ENCODE measurements at places on chromosomes 16 and 17.

- DNase-seq = no peak
Observed at GRCh38 chr16:56237451-56237930, 46.2 kb downstream of the GNAO1 start.

DNA sequence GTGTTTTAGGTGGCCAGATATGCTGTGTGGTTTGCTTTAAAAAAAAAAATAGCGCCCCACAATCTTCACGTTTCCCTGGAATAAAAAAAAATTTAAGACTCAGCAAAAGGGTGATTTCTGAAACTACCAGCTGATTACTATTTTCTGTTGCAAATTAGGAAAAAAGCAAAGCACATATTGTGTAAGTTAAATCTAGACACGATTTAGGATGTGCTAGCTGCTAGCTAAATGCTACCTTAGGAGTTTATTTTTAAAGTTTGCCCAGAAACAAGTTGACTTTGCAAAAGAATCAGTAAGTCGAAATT, 944 bp upstream of the MARF1 start:
- no peak for DNase-seq

DNA sequence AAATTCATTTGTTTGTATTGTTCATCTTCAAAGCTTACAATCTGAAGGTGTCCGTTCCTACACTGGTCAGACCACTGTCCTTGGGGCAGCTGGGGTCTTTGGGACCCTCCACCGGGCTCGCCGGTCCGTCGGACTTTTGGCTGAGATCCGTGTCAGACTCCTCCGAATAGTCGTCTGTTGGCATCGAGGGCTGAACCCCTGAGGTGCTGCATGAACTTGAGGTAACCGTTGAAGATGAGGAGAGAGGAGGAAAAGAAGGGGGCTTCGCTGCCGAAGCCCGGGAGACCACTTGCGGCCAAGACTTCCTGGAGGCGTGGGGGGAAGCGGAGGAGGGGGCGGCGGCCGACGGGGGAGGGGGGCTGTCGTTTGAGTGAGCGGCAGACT, 260.8 kb downstream of the ZFHX3 start:
- no peak for DNase-seq

DNA sequence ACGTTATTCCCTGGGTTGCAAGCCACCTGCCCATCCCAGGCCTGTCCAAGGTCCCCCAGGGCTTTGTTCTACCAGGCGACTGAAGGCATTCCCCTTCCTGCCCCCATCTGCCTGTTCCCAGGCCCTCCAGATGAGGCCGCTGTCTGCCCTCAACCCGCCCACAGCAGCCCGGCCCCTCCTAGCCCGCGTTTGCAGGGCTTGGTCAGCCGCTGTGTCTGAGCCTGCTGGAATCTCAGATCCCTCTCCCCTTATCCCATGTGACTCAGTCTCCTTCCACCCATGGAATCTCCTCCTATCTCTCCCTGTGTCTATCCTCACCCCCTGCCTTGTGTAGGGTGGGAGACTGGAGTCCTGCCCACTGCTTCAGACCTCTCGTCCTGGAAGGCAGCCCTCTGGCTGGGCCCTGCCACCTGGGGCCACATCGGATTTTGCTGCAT, 186.0 kb upstream of the TNRC6C start:
- peak; percentile 96 for DNase-seq

DNA sequence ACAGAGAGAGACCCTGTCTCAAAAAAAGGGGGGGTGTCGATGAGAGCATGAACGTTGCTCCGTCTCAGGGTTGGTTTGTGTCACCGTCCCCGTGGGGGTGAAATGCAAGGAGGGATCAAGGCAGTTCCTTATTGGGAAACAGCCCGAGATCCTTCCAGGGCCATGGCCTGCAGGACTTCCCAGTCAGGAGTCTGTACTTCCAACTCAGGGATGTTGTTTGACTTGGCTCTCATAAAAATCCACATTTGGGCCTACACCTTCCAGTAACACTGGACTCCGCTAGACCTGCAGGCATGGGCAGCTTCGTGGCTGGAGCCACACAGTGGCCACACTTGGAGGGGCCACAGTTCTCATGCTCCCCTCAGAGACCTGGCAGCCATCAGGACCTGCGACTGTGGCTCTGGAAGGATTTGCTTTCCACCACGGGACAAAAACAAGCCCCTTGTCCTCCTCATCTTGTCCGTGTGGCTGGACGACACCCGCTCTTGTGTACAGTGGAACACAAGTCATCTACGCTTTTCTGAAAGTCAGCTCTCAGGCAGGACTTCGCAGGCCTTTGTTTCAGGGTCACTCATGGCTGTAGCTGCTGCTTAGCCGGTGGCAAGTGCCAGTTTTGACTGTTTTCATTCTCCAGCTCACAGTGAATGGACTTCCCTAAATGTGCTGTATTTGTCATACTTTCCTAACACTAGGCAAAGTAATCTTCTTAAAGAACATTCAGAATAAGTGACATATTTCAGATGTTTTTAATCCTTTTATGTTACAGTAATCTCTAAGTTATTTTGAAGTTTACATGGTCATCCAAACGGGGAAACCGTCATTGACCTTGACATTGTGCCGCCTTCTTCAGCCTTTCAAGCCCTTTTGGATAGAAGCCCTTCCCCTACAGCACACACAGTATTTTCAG, 24.2 kb upstream of the IL17C start:
- no peak for DNase-seq

DNA sequence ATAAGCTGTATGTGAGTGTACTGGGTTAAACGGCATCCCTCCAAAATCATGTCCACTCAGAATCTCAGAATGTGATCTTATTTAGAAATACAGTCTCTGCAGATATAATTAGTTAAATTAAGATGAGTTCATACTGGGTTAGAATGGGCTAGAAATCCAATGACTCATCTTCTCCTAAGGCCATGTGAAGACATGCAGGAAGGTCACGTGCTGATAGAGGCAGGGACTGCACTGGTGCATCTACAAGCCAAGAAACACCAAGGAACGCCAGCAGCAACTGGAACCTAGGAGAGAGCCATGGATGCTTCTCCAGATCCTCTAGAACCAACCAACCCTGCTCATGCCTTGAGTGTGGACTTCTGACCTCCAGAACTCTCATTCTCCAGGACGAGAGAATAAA, 241.0 kb downstream of the XYLT1 start:
- DNase-seq = no peak
